ENCODE measurements at places on chromosomes 16 and 17.

GRCh38 chr16:53528797-53529196, 25.8 kb upstream of the AKTIP start:
- DNase-seq, result no peak

- no peak for DNase-seq
Observed at GRCh38 chr17:18129041-18129502, 20.5 kb downstream of the MYO15A start.

- no peak for DNase-seq
Observed at GRCh38 chr17:80594431-80595269, 50.0 kb downstream of the RPTOR start.

DNA sequence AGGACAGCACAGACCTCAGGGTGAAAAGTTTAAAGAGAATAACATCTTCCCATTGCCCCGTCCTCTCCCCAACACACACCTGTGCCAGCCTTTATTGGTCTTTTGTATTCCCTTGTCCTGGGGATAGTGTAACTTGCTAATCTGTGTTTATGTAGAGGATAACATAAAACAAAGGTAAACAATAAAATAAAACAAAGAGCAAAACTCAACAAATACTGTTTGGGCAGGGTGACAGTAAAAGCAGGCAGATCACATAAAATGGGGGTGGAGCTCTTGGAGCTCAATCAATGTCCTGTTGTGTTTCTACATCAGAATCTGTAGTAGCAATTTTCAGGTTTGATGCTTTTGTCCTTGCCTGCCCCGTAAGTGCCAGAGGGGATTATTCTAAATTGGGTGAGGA, 1939.7 kb downstream of the TP53TG3F start:
- DNase-seq, result no peak

DNA sequence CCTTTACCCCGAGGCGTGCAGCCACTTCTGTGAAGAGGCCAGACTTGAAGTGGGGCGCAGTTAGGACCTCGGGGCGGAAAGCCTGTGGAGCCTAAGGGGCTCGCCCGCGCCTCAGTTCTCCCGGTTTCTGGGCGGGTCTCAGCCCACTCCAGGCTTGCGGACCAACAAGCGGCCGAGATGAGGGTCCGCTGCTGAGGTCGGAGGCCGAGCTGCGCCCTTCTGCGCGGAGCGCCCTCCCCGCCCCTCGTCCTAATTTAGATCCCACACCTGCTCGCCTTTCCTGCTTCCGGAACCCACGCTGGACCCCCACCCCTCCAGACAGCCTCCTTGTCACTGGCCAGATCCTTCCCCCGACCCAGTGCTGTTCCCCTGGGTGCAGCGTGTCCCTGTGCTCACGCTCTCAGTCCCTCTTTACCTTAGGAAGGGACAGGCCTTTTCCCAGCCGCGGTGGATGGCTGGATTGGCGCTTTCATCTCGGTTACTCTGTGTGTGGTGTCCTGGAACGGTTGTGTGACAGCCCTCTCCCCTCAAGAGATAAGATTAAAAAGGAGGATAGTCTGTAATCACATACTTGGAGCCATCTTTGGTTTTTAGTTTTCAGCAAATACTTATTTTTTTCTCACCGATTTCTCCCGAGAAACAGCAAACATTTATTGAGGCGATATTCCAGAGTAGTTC, 933 bp upstream of the ATXN7L3 start:
- peak; percentile 57 for DNase-seq

DNA sequence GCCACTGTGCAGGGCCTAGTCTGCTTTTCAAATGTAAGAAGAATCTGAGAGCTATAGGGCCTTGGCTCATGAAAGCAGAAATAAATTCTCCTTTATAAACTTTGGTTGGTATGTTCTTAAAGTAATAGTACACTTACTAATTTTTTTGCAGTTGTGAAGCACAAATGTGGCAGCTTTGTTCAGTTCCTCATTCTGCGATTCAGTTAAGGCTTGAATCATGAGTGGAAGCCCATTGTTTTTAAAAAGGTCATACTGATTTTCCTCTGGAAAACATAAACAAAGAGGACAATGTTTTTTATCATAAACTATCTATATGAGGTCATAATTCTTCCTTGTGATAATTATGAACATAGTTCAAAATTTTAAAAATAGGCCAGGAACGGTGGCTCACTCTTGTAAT, 23.6 kb upstream of the DYNC1LI2 start:
- no peak for DNase-seq

DNA sequence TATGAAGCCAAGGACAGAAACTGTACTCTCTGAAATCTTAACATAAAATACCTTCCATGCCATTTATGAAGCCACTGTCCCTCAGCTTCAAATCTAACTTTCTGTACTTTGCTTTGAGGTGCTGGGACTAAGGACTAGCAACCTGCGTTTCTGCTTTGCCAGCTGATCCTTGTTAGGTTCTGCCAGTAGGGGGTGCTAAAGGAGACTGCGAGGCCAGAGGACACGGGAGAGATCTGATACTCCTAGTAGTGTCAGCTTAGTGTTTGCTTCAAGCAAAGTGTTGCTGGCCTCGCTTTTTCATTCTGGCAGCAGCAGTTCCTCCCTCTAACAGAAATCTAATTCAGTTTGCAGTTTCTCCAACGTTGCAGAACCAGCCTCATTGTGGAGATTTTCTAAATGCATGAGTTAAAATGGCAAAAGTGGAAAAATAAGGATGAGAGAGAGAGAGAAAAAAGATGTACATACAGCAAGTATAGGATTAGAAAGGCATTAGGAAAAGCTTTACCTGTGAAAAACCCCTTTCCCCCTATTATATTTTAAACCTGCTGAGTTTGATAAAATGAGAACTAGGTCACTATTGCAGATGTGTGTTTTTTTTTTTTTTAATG, 297.5 kb downstream of the CA10 start:
- no peak for DNase-seq

DNA sequence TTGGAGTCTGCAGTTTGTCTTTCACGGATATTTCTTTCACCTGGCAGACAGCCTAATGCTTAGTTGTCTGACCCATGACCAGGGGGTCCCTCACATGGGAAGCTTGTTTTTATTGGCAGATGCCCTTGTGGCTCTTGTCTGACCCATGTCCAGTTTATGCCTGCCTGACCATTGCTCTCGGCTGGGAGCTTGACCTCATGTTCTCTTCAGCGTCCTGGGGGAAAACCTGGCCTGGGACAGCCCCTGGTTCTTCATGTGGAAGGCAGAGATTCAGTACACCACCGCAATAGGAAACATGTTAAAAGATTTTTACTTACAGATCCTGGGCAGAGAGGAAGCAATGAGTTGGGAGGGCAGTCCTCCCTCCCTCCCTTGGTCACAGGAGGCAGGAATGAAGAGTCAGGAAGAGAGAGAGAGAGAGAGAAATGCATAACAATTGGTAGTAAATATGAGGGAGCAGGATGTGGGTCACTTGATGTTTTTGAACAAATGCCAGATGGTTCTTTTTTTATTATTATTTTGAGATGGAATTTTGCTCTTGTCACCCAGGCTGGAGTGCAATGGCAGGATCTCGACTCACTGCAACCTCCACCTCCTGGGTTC, 302.7 kb upstream of the MYOCD start:
- DNase-seq, result no peak

GRCh38 chr16:9095171-9095570, 3.7 kb downstream of the HAPSTR1 start:
- no peak for DNase-seq

DNA sequence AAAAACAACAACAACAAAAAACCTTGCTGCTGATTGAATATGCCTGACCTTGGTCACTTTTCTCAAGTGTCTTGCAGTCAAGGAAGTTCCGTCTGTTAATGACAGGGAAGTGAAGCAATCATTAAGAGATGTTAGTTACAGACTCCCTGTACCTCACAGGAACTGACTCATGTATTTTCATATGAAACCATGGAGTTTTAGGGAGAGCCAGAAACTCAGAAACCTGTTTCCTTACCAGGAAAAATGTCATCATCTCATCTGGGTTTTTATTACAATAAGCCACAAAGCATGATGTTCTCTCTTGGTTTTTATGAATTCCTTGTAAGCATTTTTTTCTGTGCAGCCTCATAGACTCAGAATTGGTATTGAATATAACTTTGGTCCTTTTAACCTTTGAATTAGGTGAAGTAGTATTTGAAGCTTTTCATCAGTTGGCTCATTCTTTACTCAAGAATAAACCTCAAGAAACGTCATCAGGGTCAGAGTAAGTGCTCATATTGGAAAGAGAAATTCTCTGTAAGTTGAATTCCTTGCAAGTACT, 10.3 kb downstream of the LYRM1 start:
- DNase-seq, result no peak

- DNase-seq, result no peak
Observed at GRCh38 chr16:13923703-13924298, 3.8 kb downstream of the ERCC4 start.

DNA sequence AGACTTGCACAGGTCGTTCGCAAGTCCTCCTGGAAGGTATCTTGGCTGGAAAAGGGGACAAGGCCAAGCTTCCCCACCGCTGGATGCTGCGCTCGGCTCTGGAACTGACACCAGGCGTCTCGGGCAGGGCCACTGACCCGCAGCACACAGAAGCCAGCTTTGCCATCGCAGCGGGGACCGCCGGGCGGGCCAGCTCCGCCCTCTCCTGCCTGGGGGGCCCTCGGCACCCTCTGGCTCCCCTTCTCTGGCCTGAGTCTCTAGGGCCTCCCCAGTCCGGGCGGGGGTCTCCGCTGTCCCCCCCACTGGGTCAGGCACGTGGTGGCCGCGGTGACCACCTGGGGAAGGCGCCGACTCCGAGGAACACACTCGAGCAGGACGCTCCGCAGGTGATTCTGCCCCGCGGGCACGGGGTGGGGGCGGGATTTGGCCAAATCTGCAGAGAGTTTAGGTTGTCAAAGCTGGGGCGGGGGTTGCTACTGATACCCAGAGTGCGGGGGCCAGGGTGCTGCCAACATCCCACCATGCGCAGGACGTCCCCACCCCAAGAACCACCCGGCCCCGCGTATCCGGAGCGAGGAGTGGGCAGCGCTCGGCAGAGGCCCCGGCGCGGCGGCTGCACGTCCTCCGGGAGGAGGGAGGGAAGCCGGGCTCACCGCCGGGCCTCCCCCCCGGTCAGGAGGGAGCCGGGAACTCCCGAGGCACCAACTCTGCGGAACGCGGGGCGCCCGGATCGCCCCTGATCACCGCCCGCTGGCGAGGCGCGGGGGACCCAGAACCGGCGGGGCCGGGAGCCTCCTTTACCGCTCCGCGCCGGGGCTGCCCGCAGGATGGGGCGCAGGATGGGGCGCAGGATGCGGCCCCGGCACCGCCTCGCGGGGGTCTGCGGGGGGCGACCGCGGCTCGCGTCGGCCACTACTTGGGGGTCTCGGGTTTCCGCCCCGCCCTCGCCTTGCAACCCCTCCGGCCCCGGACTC, 744 bp upstream of the METRNL start:
- no peak for DNase-seq

GRCh38 chr17:17693253-17694168, 12.3 kb downstream of the RAI1 start:
- peak; percentile 86 for DNase-seq

DNA sequence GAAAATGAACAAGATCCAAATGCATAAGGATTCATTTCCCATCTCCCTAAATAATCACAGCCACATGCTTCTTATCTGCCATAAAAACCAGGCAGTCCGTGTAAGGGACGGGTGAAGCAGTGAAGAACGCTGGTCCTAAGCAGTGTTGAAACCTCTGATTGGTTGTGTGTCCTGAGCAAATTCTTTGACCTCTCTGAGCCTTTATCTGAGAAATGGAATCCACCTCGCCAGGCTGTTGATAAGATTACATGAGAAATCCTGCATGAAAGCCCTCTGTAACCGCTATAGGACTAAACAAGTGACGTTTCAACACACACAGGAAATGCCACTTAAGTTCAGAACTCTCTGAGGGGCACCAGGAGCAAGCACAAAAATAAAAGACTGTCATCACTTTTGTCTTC, 26.8 kb downstream of the GAS7 start:
- no peak for DNase-seq

DNA sequence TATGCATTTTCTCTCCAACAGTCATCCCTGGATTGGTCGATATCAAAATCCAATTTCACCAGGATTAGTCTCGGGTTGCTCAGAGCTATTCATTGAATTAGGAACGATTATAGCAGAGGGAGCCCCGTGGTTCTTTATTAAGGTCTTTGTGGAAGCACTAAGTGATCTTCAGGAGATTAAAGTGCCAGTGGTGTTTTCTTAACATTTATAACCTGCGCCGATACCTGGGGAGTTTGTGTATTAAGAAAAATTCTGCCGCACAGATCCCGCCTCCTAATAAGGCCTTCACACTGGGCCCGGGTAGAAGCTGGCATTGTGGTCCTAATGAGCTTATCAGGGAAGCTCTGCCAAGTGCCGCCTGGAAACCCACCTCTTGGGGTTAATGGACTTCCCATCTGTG, 238.7 kb downstream of the RBFOX1 start:
- no peak for DNase-seq

DNA sequence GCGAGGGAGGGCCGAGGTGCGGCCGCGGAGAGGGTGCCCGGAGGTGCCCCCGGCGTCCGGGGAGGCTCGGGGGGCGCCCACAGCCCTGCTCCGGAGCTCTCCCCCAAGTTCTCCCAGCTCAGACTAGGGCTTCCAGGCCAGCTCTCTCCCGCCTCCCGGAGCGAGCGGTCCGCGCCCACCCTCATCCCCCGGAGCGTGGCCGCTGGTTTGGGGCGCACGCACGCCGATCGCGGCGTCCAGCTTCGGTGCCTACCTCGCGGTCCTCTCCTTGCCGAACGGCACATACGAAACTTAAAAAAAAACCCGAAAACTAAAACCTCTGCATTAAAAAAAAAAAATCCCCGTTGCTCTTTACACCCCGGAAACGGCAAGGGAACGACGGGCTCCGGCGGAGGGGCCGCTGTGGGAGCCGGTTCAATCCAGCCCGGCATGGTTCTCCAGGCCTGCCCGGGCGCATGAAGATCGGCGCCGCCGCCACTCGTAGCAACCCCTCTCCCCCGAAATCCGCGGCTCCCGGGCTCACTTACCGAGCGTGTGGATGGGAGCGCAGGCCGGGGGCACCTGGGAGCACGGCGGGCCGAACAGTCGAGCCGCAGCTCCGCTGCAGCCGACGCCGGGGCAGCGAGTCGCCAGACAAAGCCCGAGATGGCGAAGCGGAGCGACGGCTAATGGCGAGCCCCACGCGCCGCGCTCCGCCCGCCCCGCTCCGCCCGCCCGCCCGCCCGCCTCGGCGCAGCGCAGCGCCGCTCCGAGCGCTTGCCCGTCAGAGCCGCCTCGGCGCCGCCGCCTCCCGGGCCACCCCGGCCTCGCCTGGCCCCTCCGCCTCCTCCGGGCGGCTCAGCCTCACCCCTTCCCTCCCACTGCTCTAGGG, 973 bp upstream of the UBTF start:
- peak; percentile 72 for DNase-seq

GRCh38 chr17:73196500-73196899, 3.6 kb downstream of the COG1 start:
- no peak for DNase-seq

DNA sequence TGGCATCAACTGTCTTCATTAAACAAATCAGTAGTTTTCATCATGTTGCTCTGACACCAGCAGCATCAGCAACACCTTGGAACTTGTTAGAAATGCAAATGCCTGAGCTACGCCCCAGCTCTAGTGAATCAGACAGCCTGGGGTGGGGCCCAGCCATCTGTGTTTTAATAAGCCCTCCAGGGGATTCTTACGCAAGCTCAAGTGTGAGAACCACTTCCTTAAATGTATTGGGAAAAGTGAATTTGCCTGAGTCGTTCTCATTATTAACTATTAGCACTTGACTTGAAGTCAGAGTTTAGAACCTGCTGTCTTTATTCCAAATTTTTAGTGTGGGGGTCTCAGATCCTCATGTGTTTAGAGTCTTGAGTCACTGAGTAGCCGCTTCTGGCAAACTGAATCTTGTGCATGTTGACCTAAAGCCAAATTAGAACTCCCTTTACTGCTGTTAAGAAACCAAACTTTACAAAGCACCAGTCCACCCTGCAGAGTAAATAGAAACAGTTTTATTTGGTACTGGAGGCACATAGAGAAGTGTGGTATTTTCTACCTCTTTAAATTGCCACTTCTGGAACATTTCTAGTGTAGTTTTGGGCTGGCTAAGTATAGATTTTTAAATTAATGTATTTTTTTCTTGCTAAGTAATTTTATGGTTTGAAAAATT, 137.4 kb upstream of the COX10 start:
- DNase-seq, result peak; percentile 58

Measured in ureter (tissue), 1 donor.